ENCODE measurements at places on chromosomes 12 and 14.

GRCh38 chr12:40107803-40108620 lies 2.1 kb upstream of the SLC2A13 start:
- no peak for DNase-seq

DNA sequence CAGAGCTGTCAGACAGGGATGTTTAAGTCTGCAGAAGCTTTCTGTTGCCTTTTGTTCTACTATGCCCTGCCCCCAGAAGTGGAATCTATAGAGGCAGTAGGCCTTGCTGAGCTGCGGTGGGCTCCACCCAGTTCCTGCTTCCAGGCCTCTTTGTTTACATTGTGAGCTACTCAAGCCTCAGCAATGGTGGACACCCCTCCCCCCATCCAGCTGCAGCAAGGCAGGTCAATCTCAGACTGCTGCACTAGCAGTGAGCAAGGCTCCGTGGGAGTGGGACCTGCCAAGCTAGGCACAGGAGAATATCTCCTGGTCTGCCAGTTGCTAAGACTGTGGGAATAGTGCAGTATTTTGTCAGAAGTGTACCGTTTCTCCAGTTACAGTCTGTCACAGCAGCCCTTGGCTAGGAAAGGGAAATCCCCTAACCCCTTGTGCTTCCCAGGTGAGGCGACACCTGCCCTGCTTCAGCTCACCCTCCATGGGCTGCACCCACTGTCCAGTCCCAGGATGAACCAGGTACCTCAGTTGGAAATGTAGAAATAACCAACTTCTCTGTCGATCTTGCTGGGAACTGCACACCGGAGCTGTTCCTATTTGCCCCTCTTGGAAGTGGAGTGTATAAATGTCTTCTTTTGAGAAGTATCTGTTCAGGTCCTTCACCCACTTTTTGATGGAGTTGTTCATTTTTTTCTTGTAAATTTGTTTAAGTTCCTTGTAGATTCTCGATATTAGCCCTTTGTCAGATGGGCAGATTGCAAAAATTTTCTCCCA lies 213.5 kb upstream of the SLC38A2 start:
- DNase-seq, result no peak

- DNase-seq, result peak; percentile 87
These were observed 35.9 kb downstream of the XRCC3 start for GRCh38 chr14:103679351-103679750.

DNA sequence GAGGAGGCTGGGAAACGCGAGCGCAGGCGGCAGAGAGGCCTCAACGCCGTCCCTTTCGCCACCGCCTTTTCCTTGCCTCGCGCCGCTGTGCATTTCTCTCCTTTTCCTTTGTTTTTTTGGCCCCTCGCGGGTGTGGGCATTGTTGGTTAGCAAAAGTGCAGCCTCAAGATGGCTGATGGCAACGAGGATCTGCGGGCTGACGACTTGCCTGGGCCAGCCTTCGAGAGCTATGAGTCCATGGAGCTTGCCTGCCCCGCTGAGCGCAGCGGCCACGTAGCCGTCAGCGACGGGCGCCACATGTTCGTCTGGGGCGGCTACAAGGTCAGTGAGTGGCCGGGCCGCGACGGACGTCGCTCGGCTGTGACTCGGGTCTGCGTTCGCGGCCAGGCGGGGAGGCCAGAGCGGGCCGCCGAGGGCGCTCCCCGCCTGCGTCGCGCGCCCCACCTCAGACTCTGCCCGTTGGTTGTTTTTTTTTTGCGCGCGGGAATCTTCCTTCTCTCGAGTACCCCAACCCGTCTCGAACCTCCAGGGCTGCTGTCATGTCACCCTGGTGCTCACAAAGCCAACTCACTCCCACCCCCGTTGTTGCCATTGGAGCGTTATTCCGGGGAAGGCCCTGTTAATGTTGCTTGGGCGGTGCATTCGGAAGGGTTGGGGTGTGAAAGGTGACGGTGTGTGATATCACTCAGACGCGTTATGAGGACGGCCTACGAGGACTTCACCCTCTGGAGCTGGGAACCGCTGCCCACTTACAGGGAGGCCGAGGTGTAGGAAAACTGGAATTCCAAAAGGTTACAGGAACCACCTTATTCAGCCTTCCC lies 558 bp downstream of the KLHDC2 start:
- peak; percentile 62 for DNase-seq

GRCh38 chr12:104997541-104997940 lies 11.4 kb downstream of the NOPCHAP1 start:
- no peak for DNase-seq

DNA sequence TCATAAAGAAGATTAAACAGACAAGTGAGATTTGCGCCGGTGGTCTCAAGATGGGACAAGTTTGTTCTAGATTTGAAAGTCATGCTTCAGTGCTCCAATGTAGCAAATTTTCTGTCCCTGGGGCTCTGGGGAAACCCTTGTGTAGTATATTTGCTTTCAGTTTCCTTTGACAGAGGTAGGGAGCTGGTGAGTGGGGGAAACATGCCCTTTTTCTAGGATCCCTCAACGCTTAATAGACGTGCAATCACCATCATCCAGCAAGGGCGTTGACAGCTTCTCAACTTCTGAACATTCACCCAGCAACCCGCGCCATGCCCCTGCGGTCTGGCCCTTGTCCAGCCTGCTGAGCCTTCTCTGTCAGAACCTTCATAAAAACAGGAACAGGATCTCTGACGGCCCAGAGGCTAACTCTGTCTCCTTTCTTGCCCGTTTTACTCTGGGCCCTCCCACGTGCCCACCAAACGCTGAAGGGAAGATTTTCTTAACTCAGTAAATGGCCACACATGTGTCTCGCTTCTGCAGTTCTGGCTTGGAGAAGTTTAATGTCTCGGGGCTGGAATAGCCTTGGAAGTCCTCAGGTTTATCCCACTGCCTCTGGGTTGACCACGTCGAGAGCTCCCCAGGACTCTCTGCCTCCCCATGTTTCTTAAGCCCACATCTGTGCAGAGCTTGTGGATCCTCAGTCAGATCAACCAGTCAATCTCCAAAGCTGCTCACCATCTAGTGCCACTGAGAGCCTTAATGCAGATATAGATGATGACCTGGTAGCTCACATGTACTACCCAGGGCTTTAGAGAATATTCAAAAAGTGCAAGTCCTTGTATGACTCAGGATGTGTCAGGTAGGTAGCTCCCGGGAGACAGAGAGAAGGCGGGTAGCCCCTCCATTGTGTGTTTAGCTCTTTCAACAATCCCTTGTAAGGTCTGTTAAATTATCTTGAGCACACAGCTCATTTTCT lies 58.1 kb upstream of the CCND2 start:
- DNase-seq, result no peak

GRCh38 chr14:104632781-104633180 lies 28.2 kb upstream of the TMEM179 start:
- DNase-seq, result peak; percentile 46

- DNase-seq, result no peak
These were observed 3.4 kb downstream of the RMST start for GRCh38 chr12:97466000-97466399.

Data from H7 (cell line).